AG20443 (cell line): ENCODE measurements at places on chromosomes 2 and 18.

- peak; percentile 53 for DNase-seq
These were observed 5.1 kb downstream of the FIGLA start for GRCh38 chr2:70785137-70785911.

DNA sequence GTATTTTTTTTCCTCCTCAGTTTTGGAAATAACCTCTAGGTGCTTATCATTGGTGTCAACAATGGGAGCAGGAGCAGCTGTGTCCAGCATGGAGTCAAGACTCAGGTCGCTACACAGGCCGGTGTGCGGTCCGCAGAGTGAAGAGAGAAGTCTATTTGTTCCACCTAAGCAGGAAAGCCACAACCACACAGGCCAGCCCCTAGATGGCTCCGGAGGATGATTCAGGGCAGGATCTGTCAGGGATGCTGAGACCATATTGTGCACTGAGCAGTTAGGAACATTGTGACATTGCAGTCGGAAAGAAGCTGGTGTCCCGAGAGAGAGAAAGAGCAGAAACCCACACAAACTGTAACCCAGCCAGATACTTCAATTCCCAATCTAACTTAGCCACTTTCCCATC is 136.9 kb downstream of the GAREM1 start:
- no peak for DNase-seq

- DNase-seq, result no peak
These were observed 55.9 kb upstream of the APCDD1 start for GRCh38 chr18:10398571-10398970.

DNA sequence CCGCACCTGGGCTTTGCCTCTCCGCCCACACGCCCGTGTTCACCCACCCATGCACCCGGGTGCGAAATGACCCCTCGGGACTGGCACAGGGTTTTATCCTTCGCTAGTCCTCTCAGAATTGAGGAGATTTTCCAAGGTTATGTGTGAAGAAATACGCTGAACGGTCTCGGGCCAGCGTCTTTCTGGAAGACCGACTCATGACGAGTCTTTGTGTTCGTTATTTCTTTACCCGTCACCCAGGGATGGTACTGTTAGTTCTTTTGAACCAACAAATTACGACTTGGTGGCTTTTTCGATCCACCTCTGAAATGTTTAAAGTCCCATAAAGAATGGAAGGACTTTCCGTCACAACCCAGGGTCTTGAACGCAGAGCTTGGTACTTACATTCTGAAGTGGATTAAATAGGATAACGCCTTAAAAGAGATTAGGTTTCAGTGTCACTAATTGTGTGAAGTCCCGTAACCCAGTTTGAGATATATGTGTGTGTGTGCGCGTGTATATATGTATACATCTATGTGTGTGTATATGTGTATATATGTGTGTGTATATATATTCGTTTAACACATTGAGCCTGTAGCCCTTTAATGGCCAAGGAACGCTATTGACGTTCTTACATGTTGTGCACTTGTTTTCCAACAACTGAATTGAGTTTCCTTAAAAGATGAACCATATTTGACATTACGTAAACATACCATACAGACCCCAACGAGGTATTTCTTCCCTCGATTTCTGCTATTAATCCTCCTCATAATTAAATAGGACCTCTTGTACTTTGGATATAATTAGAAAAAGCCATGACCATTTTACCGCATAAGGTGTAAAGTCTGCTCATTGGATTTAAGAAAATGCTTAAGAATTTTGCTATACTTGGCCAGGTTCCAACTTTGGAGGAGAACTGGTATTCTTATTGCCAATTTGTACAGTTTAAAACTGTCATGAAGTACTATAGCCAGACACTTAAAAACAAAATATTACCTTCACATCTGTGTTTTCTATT is 889 bp downstream of the ZC3H15 start:
- no peak for DNase-seq

DNA sequence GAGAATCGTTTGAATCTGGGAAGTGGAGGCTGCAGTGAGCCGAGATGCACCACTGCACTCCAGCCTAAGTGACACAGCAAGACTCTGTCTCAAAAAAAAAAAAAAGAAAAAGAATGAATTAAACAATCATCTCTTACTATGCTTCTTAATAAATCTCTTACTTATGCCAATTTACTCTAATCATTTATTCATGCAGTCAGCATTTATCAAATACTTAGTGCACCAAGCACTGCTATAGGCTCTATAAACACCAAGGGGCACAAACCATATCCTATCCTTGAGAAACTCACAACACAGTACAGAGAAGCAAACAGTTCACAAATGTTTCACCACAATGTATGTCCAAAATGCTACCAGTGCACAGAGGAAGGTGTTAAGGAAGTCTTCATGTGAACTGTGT is 189.4 kb downstream of the PDE11A start:
- no peak for DNase-seq

DNA sequence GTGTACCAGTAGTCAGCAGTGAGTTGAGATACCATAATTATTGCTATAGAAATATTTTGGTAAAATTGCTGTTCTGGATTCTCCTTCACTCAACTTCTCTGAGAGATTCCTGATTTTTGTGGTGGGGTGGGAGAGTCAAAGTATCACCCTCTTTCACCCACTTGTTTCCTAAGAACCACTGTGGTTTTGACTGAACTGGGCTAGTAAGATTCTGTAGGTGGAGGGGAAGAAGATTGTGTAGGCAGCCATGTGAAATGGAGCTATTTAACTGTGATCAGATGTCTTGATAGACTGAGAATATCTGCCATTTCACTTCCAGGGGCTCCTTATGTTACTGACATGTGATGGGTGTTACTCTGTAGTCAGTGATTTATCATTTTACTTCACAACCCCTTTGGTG is 45.3 kb downstream of the BIRC6 start:
- no peak for DNase-seq

- no peak for DNase-seq
These were observed 25.1 kb downstream of the POU3F3 start for GRCh38 chr2:104878863-104879512.

GRCh38 chr2:36408198-36408703 is 52.7 kb downstream of the CRIM1 start:
- no peak for DNase-seq

GRCh38 chr2:219003267-219003634 is 10.0 kb upstream of the CRYBA2 start:
- DNase-seq, result peak; percentile 67

DNA sequence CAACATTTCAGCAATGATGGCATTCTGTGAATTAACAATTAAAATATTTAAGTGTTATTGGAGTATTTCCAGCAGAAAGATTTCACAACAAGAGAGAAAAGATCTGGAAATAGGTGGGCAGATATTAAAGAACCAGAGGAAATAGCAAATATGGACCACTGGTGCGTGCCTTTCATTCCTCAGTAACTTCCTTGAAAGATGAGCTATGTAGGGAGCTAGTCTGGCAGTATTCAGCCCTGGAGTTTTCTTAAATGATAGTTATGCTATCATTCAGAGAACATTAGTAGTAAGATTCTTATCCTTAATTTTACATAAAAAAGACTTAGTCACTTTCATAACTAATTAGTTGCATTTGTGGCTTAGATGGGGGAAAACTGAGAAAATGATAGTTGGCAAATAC is 41.5 kb downstream of the TANC1 start:
- DNase-seq, result peak; percentile 49

DNA sequence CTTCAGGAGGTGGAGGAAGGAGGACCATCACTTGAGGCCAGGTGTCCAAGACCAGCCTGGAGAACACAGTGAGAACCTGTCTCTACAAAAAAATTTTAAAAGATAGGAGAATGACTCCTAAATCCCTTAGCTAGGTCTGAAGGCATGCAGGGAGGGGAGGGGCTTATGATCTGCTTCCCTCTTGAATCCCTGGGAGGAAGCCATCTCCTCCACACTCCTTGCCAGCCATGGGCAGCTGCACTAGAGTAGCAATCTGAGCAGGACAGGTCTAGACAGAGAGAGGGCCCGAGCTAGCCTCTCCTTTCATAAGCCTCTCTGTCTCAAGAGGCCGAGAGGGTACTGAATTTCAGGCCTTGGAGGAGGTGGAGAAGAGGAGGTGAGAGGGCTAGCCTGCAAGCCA is 42.5 kb downstream of the DAPL1 start:
- peak; percentile 47 for DNase-seq

DNA sequence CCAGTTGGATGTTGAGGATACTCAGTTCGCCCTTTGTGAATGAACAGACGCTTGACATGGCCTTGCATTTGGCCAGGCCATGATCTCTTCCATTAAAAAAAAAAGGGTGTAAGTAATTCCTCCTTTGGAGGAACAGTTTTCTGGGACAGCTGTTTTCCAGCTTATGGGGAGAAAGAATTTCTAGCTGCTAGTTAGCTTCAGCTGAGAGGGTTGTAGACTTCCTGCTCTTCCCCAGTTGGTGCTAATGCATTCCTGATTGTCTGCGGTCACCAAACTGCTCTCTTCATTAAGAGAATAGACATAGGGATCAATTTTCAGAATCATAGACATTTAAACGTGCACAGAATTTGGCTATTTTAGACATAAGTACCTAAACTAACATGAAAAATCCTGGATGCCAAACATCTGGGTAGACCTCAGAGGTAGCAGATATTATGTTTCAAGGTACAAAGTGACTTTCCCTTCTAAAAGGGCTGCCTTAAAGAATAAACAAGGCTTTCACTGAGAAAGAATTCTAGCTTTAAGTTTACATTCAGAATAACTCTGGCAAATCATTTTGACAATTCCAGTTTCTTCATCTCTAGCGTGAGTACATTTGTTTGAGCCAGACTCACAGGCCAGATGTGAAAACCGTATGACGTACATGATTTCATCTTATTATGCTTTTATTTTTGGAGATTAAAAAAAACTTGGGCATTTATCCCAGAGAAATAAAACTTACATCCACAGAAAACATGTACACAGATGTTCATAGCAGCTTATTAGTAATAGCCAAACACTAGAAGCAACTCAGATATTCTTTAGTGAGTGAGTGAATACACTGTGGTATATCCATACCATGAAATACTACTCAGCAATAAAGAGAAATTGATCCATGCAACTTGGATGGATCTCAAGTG is 71.2 kb downstream of the MAIP1 start:
- peak; percentile 46 for DNase-seq

GRCh38 chr2:16861530-16861929 is 195.9 kb upstream of the CYRIA start:
- no peak for DNase-seq

DNA sequence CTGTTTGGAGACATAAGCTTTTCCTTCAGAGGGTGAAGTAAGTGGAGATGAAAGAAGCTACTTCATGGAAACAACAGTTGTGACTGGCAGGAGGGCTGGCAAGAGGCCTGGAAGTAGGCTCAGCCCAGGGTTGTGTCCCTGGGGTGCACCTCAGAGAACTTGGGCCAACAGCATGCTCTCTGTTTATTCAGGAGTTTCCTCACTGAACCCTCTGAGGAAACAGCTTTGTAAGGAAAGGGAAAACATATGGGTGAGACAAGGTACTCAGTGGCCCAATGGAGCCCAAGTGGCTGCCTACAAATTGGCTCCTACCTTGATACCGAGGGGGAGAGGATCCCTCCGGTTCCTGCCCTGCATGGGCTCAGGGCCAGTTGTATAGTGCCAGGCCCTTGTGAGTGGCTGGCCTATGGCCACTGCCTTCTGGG is 115.5 kb upstream of the ITGA6 start:
- DNase-seq, result no peak

GRCh38 chr2:108594132-108594981 is 60.1 kb downstream of the LIMS1 start:
- DNase-seq, result peak; percentile 62

- no peak for DNase-seq
These were observed 75.3 kb upstream of the PPP1CB start for GRCh38 chr2:28676152-28676835.
